ENCODE measurements at places on chromosomes 1 and 21.

GRCh38 chr1:26582836-26583460 is 53.4 kb downstream of the RPS6KA1 start:
- no peak for DNase-seq

GRCh38 chr1:83807231-83807630 is 191.7 kb downstream of the TTLL7 start:
- DNase-seq: no peak

DNA sequence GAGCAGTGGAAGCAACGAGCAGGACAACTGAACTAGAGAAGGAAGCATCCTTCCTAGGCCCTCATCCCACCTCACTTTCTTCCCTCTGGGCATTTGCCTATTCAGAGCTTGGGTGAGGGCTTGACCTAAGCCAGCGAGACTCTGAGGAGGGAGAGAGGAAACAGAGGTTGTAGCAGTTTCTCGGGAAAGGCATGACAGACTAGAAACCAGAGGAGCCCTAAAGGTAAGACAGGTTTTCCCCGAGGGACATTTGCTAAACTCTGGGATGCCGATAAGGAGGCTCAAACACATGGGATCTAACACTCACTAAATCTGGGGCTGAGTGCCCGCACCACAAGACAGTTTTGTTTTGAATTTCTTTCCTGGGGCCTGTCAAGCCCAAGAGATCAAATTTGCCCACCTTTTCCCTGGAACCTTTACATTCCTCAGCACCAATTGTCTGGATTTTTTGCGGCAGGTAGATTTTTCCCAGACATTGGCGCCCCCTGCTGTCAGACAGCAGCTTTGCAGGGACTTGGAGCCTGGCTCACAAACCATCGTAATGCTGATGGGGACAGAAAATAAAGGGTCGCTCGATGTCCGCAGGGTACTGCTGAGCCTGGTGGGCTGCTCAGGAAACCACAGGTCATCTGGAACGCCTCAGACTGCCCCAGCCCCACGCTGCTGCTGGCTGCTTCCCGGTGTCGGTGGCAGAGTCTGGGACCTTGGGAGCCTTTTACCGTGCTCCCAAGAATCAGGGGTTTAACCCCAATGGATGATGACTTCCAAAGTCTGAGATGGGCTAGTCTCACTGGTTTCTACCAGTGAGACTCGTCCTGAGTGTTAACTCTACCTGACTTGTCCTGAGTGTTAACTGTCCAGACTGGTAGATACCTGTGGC is 23.4 kb upstream of the TSPAN2 start:
- no peak for DNase-seq

- no peak for DNase-seq
These were observed 5.6 kb downstream of the TMEM167B start for GRCh38 chr1:109096120-109096519.

- DNase-seq: no peak
These were observed 356.9 kb downstream of the SIPA1L2 start for GRCh38 chr1:232273011-232273410.

GRCh38 chr1:163863731-163864130 is 542.0 kb downstream of the NUF2 start:
- no peak for DNase-seq

DNA sequence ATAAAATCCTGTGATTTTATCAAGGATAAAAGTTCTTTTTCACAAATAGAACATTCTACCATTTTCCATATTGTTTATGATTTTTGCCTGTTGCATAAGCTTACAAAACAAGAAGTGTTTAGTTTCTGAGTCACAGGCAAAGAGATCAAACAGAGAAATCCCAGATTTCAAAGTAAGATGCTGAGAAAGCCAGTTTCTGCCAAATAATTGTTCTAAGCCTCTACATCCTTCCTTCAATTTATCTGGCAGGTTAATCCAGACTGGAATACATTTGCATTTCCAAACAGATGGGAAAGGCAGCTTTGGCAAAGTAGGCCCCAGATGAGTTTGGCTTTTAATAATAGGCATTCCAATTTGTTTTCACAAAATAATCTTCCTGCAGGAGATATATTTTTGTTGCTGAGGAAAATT is 2.5 kb downstream of the SLC1A7 start:
- DNase-seq: no peak

DNA sequence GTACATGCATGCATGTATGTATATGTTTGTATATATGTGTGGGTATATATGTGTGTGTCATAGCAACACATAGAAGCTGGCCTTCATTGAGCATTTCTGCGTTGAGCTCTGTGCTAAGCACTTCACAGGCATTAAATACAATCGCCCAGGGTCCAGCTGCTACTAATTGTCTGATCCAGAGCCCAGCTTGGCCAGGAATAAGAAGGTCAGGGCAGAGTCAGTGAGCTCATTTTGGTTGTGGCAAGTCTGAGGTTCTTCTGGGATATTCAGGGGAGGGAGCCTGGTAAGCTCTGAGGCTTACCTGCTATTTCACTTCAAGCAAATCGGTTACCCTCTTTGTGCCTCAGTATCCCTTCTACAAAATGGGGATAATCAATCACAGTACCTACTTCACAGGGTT is 59.6 kb downstream of the FOXO6 start:
- no peak for DNase-seq

- no peak for DNase-seq
These were observed 7.8 kb upstream of the TMEM222 start for GRCh38 chr1:27314169-27314568.

DNA sequence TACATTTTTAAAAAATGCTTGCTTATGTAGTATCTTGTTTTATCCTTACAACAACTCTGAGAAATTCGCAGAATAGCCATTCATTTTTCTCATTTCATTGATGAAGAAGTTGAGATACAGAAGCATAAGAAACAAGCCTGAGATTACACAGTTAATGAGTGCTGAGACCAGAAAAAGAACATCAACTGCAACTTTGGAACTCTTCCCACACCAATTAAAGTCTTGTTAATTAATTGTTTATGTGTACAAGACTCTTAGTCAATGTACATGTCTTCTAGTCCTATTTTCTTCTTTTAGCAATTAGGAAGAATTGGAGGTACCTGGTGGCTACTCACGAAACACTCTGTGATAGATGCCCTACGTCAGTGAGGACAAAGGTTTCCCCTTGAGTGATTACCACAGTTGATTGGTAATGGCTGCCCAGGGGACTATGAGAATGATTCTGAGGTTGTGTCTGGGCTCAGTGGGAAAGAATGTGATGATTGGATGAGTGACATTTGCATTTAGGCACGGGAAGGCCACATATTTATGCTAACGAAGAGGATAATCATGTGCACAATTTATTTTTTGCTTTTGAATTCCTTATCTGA is 187.4 kb upstream of the KCNK2 start:
- DNase-seq: no peak

DNA sequence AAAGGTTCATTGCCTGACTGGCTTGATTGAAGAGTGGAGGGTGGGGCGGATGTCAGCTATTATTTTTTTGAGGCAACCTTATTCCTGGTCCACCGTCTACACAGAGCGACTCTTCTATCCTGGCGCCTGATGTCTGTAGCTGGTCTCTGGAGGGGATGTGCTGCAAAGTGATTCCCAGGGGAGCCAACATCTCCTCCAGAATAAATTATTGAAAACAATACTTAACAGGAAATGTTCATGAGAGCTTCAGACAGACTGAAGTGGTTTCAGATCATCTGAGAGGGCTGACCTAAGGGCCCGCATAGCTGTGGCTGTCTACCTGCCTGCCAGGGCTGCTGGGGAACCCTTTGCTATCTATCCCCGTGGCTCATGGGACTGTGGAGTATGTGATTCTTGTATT is 66.7 kb downstream of the TEX35 start:
- no peak for DNase-seq

- DNase-seq: no peak
These were observed 76.5 kb upstream of the NFIA start for GRCh38 chr1:61005614-61006580.

DNA sequence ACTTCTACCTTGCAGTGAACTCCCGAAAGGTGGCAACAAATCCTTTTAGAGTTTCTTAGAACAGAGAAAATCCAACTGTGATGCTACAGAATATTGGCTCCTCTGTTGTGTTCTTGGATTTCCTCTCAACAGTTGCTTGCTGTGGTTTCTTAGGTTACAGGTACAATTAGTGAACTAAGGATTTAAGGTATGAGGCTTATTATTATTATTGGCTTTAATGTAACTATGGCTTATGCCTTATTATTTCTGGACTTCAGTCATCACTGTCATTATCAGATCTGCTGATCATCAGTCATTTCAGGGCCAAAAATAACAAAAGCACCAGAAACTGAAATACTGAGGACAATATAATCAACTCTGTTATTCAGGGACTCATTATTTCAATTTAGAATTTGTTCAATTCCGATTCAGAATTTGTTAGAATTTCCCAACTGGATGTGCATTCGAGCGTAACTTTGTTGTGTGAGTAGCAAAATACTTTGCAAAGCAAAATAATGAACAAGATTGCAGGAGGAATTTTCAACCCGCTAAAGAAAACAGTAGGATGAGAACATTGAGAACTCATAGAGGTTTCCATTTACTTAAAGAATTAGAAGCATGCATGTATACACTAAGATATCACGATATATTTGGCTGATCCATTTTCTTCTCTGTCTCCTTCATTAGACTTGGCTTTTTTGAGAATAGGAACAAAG is 65.5 kb upstream of the AK4 start:
- DNase-seq: no peak

GRCh38 chr1:21814241-21814918 is 2.3 kb downstream of the LDLRAD2 start:
- no peak for DNase-seq

DNA sequence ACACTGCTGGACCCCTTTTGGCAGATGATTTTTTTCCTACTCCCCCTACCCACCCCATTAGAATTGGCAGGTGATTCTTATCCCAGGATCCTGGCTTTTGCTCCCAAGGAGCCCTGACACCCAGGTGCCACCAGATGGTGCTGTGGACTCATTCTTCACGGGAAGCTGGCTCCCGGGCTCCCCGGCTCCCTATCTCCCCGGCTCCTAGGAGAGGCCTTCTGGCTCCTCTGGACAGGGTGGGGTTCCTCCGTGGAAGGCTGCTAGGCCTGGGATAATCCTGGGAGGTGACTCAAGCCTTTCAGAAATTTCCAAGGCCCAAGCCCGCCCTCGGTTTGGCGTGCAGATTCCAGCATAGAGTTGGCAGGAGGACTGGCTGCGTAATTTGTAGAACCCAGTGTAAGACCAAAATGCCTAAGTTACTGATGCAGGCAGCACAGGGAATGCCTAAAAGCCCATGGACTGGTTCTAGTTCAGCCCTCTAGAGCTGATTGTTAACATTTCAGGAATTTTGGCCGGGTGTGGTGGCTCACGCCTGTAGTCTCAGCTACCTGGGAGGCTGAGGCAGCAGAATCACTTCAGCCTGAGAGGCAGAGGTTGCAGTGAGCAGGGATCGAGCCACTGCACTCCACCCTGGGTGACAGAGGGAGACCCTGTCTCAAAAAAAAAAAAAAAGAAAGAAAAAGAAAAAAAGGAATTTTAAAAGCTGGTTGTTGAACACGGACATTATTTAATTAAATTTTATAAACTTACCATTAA is 6.8 kb upstream of the BSDC1 start:
- DNase-seq: peak; percentile 86

GRCh38 chr1:3126756-3127678 is 58.0 kb downstream of the PRDM16 start:
- no peak for DNase-seq

DNA sequence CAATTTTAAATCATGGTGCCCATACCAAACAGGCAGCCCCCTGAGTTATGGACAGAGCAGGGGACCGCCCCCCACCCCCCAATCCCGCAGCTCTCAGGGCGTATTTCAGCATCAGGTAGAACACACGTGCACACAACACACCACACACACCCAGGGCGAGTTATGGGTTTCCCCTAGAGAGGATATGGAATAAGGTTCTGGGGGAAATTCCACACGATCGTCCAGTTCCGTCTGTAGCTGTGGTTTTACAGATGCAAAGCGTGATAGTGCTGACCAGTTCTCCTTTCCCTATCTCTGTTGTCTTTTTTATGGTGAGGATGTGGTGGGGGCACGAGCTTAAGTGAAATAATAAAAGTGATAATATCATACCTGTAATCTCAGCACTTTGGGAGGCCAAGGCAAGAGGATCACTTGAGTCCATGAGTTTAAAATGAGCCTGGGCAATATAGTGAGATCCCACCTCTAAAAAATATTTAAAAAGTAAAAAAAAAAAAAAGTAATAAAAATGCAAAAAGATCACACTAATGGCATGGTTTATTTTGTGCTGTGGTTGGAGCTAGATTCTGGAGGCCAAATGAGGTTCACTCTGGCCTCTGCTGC is 25.1 kb downstream of the C2CD2 start:
- DNase-seq: no peak

- DNase-seq: no peak
These were observed 108.2 kb downstream of the TIAM1 start for GRCh38 chr21:31235671-31236450.

GRCh38 chr1:37825506-37825905 is 17.5 kb upstream of the YRDC start:
- no peak for DNase-seq

GRCh38 chr1:117014209-117014608 is 12.6 kb downstream of the CD101 start:
- DNase-seq: no peak

GRCh38 chr1:234989479-234990327 is 138.9 kb downstream of the TOMM20 start:
- no peak for DNase-seq

DNA sequence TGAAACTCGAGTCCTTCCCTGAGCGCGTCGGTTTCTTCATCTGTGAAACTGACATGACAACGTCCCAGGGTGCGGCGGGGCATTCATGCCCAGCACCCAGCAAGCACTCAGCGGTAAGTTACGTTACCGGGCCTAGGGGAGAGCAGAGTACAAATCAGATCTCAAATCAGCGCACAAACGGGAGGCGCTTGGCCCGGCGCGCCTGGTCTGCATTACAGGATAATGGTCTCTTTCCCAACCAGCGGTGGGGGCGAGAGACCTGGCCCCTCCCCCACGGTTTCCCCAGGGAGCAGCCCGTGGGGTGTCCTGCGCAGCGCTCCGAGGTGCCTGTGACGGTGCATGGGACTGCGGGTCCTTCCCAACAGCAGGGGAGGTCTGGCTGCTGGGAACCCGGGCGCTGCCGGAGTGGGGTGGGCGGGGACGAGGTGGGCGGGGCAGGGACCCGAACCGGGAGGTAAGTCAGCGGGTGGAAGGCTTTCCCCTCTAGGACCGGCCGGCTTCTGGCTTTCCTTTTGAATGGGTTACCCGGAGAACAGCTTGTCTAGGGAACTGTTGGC is 1.0 kb downstream of the TMEM51 start:
- DNase-seq: no peak

- peak; percentile 72 for DNase-seq
These were observed 575 bp downstream of the RRAGC start for GRCh38 chr1:38858833-38859560.

DNA sequence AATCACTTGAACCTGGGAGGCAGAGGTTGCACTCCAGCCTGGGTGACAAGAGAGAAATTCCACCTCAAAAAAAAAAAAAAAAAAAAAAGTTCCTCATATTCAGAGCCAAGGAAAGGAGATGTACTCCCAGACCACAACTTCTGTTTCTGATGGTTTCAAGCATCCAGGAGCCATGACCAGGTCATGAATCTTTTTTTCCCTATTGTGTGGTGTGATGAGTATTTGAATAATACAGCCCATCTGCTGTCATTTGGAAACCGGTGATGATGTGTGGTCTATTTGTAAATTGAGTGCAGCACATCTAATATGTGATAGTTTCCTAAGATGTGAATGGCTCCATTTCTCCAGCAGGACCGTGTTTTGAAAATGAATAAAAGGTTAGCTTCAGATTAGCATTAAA is 18.6 kb downstream of the PIK3CD start:
- no peak for DNase-seq

Measured in type B pancreatic cell (in vitro differentiated cells).